CD4-positive, alpha-beta T cell treated with Interleukin-6 for 4 hours (primary cell): ENCODE measurements at places on chromosomes 1 and 21.

- DNase-seq, result no peak
These were observed 23.3 kb upstream of the BTG2 start for GRCh38 chr1:203281851-203282661.

DNA sequence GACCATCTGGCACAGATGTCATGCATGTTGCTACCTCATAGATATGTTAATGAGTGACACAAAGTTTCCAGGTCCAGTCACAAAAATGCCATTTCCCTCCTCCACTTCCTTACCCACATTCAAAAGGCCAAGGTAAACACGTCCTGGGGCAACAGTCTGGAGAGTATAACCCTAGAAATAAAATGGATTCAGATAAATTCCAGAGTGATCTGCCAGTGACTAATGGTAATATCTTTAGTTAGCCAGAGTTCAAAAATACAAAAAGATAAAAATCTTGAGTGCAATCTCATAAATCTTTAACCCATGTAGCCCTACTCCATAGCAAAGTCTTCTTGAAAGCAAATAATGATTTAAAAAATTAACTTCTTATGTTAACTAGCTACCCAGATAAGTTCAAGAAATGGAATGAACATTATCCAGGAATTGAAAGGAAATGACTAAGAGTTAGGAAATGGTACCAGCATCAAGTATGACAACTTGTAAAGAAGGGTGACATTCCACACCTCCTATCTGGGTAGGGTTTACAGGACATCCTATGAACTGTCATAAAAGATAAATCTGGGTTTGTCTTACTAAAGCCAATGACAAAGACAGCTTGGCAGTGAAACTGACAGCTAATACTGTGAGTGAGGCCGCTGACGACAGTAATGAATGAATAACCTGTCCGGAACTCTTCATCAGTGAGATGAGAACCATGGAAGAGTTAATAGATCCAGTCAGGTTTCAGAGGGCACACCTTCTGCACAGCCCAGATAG is 18.1 kb downstream of the RGS2 start:
- DNase-seq, result no peak

DNA sequence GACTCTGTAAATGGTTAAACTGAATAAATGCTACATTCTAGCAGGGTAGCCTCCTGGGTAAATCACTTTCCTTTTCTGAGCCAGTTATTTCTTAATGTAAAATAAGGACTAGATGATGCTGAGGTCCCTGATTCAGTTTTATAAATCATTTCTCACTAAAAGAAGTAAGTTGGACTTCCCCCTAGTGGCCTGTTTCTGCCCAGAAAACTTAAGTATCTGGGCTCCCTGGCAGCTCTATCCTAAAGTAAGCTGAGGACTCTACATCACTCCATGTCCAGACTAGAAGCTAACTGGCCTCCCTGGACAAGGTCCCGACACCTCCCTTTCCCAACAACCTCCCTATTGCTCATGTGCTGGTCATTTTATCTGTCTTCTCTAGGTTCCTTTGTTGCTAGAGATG is 3.0 kb downstream of the GPN2 start:
- peak; percentile 16 for DNase-seq

- peak; percentile 61 for DNase-seq
These were observed 34.7 kb downstream of the WASF2 start for GRCh38 chr1:27455139-27455811.

- DNase-seq, result peak; percentile 32
These were observed 1.5 kb downstream of the ATP8B2 start for GRCh38 chr1:154326546-154327465.

DNA sequence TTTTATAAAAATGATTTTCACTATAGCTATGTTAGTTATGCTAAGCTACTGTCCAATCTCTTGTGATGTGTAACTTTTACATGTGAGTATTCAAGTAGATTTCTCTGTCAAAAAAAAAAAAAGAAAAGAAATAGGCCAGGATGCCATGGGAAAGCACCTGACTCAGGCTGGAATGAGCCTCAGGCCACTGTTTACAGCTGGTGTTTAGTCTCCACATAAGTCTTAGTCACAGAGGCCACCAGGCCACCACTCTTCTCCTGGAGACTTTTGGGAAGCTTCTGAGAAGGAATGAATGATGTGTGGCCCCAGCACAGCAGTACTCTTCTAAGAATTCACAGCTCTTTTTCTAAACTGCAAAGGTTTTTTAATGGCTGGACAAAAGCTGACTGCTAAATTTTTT is 48.9 kb downstream of the CHML start:
- no peak for DNase-seq

DNA sequence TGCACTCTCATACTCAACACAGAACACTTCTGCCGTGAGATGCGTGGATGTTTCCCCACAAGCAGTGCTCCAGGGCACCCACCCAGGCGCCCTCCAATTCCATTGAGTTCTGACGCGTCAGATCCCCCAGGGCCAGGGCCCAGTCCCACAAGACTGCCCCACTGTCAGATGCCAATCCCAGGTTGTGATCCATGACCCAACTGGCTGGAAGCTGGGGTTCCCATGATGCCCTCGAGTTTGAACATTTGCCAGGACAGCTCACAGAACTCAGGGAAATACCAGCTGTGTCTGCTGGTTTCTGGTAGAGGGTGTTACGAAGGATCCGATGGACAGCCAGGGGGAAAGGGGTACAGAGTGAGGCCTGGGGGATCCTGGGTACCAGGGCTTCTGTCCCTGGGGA is 58.4 kb downstream of the AGPAT3 start:
- DNase-seq, result no peak

GRCh38 chr1:211145944-211146343 is 12.0 kb upstream of the KCNH1 start:
- no peak for DNase-seq
